Nephron progenitor cell (in vitro differentiated cells): ENCODE measurements at places on chromosomes 2 and 18.

- no peak for DNase-seq
Measured at GRCh38 chr2:128686497-128686859, 367.8 kb upstream of the HS6ST1 start.

DNA sequence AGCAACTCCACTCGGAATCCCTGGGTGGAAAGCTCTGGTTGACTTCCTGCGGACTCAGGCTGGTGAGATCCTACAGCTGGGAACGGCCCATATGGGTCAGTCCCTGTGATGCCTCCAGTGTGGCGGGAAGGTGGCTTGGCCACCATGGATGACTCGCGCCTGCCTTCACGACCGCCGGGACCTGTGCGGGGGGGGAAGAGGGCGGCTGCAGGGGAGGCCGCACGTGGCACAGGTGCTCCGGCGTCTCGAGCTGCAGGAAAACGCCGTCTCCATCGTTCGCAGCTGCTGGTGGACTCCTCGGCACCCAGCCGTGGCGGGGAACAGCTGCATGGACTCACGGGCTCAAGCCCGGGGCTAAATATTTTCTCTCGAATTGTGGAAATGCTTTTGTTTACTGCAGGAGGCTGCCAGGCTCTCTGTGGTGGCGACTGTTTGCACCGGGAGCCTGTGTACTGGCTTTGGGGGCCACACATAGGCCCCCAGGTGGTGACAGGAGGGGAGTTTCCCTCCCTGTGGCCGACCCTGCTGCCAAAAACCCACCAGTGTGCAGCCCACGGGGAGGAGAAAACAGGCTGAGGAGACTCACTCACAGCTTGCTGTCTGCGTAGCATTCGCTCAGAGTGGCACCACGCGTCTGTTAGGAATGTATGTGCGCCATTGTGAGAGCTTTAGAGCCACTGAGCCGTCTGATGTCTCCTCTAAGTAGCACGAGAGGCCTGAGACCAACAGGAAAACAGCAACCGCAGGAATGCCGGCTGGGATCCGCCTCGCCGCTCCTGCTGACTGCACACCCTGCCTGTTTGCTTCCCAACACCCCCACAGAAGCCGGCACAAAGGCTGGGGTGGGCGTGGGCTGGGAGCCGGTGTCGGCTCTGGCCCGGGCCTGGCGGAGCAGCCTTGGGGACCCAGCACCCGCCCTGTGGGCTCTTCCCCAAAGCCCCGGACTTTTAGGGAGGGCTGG is 89.2 kb downstream of the NFATC1 start:
- peak; percentile 53 for DNase-seq

DNA sequence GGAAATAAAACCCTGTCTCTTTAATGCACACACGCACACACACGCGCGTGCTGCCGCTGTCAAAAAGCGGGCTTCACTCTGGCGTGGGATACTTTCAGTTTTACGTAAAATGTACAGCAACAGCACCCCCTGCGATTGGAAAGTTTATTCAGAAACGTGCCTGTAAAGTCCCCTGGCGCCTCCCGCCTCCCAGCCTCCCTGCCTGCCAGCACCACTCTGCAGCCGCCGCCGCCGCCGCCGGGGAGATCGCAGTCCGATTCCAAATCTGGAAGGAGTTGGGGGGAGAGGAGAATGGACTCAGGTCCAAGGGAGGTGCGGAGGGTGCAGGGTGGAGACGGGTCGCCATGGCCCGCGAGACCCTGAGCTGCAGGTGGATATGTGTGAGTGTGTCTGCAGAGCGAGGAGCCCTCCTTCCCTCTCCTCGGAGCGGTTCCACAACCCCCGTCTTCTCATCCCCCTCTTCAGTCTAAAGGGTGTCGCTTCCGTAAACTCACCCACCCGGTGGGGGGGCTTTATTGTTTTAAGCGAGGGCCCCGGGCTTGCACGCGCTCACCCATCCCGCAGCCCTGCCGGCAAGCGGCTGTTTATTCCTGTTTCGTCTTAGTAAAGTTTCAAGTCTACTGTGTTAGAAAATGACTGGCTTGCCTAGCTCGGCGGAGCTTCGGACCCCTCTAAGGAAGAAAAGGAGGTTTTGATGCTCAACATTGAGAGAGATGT is 1.8 kb upstream of the BCL11A start:
- DNase-seq, result peak; percentile 73

- no peak for DNase-seq
Measured at GRCh38 chr2:73414696-73415095, 29.1 kb downstream of the ALMS1 start.

DNA sequence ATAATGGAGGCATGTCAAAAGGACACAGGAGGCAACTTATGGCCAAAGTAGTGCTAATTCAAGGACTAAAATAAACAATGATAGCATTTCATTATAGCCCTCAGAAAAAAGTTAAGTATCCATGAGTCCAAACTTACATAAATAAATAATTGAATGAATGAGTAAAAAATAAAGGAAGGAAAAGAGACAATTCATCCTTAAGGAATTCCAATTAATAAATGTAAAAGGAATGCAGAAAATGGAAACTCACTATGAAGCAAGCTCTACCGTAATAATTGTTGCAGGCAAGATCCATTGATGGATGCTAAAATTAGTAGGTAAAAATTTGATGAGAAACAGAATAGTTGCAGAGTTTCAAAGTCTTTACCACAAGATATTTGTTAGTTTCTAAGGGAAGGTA is 88.2 kb upstream of the RAPGEF4 start:
- no peak for DNase-seq

DNA sequence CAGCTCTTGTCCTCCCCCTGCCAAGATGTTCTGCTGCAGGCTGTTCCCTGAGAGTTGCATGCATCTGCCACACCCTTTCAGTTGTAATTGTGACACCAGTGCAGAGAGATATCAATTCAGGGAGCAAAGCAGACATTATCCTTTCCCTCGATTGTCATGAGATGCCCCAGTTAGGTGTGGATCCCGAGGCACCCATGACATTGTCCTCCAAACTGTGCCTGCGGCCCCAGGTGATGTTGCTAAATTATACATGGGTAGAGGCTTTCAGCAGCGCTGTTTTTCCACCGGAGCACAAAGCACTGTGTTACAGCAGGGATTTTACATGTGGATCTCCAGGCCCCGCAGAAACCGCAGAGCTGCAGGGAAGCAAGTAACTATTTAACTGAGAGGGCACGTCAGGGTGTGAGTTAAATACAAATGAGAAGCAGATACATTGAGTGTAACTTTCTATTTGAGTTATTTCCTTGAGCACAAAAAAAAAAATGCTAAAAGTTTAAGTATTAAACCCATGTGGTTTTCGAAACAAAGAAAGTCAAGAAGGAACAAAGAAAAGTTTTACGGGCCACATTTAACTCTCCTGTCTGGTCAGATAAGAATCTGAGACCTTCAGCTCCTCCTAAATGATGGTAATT is 90.3 kb upstream of the BCL2L11 start:
- DNase-seq, result no peak

DNA sequence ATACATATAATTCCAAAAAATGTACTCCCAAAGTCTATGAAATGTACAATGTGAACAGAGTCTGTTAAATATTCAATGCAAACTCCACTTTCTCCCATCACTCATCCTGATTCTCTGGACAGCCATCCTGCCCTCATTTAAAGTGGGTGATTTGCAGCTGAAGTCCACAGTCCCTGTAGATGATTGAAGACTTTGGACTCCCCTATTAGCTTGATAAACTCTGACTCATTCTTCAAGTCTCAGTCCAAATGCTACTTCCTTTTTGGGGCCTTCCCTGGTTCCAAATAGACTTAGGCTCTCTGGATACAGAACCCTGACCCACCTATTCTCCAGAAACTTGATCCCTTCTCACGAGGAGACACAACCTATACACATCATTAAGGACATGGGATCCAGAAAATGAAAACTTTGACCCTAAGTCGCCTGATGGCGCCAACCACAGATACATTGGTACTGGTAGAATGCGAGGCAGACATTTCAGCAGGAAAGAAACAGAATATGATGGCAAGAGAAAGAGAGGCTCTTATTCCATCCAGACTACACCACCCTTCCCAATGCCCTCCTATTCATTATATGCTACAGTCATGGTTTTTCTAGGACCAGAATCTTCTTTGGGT is 122.7 kb downstream of the VIT start:
- DNase-seq, result no peak

DNA sequence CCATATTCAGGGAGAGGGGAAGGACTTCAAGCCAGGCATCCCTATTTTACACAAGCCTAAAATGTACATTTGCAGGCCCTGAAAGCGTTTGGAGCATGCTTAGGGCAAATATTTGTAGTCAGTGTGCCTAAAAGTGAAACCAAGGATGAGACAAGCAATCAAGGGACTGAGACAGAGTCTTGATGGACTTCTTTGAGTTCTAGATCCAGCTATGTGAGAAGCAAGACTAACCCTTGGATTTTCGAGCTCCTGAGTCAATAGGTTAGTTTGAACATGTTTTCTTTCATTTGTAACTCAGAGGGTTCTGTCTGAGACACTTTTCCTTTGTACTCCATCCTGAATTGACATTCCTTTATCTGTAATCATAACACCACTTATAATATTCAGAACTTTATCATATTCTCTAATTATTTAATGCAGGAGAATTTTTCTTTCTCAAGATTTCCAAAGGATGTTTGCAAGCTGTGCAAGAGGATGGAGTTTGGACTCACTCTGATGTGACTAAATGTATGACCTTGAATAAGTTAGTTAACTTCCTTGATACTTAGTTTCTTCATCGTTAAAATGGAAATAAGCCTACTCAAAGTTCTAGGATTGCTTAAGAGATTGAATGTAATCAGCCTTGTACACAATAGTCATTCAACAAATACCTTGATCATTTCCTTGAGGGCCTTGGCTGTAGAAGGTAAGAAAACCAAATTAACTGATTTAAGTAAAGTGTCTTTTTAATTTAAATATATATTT is 1237.8 kb upstream of the ZEB2 start:
- no peak for DNase-seq

- DNase-seq, result no peak
Measured at GRCh38 chr18:56112013-56112749, 524.2 kb upstream of the TCF4 start.

GRCh38 chr2:152630466-152630865 is 86.8 kb downstream of the PRPF40A start:
- no peak for DNase-seq

DNA sequence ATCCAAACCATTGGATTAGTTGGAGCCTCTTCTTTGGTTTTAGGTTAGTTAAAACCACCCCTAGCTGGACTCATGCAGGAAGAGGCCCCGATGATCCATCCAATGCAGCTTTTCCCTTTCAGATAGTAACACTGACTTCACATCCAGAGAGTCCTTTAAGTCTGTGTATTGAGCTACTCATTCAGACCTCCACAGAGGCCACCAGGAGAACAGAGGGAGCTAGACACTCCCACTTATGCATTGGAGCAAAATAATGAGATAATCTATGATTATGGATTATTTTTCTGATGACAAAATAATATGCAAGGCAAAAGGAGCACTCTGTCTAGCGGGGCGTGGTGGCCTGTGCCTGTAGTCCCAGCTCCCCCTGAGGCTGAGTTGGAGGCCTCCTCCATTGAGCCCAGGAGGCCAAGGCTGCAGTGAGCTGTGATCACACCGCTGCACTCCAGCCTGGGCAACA is 1.6 kb upstream of the ROCK2 start:
- no peak for DNase-seq

DNA sequence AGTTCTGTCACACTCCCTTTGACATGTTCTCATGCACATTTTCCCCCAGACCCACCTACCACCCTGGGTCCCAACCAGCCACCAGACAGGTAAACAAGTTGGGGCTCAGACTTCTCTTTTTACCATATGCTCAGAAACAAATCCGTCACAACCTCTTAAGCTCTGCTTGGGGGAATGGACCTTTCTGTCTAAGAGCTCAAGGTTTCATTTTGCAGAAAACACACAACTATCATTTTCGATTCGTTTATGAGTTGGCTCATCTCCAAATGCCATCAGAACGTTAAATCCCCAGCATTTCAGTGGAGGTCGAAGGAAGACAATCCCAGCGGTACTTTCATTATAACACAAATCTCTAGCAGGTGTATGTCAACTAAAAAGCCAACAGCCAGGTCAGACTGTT is 30.6 kb upstream of the NCK2 start:
- no peak for DNase-seq

DNA sequence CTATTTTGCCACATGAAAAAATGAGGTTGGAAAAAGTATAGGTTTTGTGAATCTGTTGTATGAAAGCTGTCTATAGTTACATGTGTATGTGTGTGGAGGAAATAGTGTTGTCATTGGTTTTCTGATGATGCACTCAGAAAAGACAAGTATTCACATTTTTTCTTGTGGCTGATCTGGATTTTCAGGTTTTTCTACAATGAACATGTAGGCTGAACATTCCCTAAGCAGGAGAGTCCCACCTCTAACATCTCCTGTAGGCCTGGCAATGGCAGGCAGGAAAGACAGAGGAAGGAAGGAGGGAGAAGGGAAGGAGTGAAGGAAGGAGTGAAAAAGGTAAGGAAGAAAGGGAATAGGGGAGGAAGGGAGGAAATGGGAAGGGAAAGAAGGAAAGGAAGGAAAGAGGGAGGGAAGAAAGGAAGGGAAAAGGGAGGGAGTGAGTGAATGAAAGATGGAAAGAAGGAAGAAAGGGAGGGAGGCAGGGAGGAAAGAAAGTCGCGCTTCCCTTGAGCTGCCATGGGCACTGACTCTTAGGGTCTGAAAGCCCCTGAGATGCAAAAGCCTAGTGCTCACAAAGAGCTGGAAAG is 495 bp upstream of the IL36RN start:
- DNase-seq, result no peak

DNA sequence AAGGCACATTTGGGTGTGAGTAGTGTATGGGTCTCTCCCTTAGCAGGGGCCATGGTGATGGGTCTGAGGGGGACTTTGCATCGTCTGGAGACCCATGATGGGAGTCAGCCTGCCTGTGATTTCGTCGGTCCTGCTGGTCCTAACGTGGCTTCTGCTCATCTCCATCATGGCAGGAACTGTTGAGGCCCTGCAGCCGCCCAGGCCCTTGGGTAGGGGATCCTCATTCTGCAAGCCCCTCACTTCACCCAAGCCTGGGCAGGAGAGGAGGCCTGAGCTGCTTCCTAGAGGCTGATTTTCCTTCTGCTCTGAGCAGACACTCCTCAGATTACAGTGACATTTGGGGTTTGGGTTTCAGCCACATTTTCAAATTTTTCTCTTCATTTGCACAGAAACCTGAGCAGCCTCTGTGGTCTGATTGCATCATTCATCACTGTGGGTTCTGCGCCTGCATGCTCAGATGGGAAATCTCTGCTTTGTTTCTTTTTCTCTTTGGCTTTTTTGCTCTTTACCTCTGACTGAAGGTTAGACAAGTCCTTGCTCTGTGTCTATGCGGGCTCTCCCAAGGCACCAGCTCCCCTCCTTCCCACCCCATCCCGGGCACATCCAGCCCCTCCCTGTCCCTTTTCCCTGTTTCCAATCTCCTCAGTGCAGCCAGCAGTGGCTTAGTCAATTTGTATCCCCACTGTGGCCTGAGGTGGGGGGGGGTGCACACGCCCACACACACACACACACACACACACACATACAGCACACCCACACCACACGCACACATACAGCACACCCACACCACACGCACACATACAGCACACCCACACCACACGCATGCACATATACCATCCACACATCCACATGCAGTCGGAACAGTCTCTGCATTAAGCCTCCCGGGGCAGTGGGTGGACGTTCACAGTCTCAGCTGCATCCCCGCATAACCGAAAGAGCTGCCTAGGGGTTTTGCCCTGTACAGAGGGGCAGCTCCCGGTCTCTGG is 305.4 kb upstream of the HS6ST1 start:
- no peak for DNase-seq

GRCh38 chr2:238843476-238843875 is 4.4 kb upstream of the TWIST2 start:
- DNase-seq, result no peak
